Caki2 (cell line): ENCODE measurements at places on chromosomes 2 and 18. TPM values are rescaled to one million over a fixed set of nuclear protein-coding genes. Genes with fewer than 3 reads are reported as not detected.

DNA sequence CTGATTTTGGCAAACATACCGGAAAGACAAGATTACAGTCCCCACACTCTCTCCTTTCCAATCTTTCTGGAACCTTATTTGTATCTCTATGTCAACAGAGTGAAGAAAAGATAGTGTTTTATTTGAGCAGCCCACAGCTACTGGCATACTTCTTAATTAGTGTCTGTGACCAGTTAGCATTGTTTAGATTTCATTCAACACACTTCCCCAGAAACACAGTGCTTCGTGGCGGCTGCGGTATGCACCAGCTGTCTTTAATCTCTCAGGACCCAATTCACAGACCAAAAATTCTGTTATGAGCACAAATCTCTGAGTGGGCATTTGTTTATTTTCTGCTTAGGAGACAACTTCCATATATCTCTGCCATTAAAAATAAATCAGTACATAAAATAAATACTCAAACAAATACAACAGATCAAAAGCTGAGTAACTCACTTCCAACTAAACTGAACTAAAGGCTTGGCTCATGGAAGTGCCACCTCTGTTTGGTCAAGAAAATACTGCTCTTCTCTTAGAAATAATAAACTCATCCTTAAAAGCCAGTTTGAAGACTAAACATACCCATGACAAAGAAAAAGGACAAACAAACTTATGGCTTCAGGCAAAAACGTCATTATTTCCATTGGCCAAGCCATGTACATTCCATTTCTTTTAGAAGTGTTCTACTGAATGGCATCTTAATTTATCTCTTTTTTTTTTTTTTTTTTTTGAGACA is 392.4 kb downstream of the TXNL1 start:
- no peak for DNase-seq

DNA sequence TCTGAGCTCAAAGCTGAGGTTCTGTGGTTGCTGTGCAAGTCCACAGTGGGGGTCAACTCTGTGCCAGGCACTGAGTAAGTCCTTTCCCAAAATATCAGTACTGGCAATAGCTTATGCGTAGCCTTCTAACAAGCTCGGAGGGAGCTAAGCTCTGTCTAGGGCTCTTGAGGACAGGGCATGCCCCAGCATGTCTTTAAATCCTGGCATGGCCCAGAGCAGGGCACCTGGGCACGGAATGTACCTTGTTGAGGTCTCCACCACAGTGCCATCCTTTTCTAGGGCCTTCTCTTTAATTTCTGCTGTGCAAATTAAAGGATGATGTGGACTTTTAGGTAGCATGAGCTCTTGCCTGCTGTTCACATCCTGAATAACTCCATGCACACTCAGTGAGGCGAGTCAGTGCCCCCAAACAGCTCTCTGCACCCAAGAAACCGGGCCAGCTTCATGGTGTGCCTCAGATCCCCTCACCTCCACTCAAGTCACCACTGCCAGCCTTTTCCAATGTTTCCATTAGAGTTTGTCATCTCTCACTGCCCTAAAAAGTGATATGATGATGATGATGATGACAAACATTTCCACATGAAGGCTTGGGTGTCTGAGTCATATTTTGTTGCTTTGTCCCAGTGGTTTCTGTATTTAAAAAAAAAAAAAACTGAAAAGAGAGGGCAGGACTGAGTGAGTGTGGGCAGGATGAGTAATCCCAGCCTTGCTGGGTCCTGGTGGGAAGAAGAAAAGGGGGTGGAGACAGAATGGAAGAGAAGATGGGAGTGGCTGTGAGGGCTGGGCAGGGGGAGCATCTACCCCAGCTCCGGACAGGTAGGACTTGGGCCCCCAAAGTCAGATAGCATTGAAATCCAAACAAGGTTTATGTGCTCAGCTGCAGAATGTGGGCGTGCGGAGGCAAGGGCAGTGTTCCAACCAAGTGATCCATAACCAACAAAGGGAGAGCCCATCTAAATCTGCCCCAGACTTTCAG is 78.9 kb downstream of the ZBTB7C start:
- DNase-seq: peak; percentile 89

TRIB2 gene
- 0.81 TPM in 1 of 2 replicates, not detected in the other for total RNA-seq

DNA sequence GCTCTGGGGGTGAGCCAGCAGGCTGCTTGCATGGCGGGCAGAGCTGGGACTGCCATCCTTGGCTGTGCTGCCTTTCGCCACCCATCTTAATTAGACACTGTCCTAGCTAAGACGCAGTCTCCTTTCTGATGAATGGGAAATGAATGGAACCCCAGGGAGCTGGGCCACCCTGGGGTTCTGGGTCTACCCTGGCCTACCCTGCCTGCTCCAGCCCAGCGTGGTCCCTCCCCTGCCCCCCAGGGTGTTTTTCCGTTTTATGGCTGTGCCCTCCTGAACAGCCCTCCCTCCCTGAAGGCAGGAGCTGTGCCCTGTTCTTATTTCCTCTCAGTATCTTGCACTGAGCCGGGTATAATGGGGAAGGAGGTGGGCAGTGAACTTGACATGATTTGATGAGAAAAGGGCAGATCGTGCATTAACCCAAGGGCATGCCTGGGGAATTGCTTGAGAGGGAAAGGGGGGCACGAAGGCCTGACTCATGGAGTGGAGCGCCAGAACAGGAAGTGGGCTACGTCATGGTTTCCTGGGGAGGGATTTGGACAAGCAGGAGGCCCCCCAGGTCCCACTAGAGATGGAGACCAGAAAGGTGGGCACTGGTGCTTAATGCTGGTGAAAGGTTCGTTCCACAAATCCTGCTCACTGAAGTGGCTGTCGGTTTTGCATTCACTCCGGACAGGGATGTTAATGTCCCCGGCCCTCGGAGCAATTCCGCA is 165.0 kb downstream of the KLHL29 start:
- DNase-seq: no peak

GNAL gene
- total RNA-seq: 3.5 and 10.6 TPM in 2 replicates

ESPNL gene
- total RNA-seq: 0.10 TPM in 1 of 2 replicates, not detected in the other

POTEJ gene
- total RNA-seq: not detected in 2 replicates

DNA sequence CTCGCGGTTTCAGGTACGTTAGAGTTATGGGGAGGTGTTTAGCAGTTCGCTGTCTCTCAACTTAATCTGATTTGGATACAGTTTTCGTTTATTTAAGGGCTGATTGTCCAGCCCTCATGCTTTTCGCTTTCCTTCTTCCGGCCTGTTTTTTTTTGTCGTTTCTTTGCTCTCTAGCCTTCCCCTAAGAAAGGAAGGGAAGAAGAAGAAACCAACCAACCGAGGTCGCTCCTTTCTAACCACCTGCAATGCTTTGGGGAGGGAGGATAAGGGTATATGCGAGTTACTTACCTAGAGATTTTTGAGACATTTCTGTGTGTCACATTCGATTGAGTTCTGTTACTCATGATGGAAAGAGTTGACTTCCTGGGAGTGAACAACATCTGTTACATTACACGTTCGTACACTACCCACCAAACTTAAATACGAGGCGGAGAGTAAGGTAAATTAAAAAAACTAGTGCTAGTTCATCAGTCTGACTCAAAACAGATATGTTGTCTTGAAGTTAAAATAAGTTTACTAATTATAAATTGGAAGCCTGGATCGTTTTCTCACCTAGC is 918 bp downstream of the EIF5B start:
- DNase-seq: peak; percentile 53

- DNase-seq: no peak
Observed at GRCh38 chr2:182506606-182507005, 79.8 kb upstream of the PDE1A start.

CDK5R2 gene
- total RNA-seq: 0.78 TPM in 1 of 2 replicates, not detected in the other

TEKT4 gene
- not detected in 2 replicates for total RNA-seq

GRCh38 chr18:31354990-31355389 is 21.6 kb upstream of the DSG4 start:
- DNase-seq: no peak

DNA sequence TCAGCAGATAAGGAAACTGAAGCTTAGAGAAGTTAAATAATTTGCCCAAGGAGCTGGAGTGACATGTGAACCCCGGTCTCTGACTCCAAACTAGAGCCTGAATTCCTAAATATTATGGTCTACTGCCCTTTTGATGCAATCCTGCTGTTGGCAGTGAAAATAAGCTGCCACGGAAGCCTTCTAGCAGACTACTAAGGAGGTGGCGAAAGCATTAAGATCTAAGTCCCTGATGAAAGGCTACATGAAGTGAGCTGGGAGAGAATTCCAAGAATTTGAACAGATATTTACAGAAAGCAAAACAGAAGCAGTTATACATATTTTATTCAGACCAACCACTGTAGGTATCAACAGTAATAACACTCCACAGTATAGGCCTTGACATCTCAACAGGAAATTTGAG is 28.1 kb downstream of the TRMT61B start:
- no peak for DNase-seq

DNA sequence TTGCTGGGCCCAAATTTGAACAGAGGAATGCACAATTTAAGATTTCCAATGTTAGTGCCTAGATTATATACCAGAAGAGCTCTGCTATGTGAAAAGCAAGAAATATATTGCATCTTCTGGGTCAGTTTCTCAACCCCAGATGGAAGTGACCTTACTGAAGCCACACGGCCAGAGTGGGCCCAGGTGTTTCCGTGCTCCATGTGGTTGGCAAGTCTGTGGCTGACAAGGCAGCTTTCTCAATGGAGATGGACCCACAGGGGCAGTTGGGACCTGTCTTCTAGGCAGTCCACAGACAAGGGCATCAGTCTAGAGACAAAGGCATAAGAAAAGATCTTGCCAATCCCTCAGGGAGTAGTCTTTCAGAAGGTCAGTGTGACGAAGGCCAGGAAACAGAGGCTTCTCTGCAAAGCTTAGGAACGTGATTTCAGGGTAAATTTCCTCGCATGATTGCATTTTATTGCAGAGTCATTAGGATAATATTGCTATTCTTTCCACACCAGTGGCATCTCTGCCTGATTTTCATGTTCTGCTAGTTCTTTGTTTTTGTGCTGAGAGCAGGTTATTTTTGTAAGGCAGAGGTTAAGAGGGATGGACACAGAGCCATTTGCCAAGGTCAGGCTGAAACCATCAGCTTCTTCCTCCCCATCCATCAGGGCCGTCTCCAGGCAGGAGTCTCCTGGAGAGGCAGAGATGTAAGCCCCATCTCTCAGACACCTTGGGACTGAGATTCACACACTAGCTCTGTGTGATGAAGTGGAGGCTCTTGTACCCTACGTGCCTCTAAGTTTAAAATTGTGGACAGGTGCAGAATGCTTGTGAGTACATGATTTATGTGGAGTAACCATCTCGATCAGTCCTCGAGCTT is 202.1 kb downstream of the ANKRD30B start:
- peak; percentile 58 for DNase-seq

GTF2A1L gene
- total RNA-seq: not detected in 2 replicates

DNA sequence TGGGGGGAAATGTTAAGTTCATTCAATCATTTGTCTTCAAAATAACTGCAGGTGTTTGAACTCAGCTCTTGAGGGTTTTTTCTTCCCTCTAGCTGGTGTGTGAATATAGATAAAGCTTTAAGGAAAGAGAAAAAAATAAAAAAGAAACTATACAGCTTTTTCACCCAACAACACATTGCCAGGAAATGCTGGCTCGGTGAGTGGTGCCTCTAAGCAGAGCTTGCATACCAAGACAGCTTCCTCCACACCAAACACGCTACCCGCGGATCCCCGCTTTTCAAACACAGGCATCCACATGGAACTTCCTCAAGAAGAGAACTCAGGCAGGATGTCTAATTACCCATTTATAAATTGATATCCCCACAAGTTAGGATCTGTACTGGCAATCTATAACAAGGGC is 69.8 kb upstream of the TANK start:
- no peak for DNase-seq

DNA sequence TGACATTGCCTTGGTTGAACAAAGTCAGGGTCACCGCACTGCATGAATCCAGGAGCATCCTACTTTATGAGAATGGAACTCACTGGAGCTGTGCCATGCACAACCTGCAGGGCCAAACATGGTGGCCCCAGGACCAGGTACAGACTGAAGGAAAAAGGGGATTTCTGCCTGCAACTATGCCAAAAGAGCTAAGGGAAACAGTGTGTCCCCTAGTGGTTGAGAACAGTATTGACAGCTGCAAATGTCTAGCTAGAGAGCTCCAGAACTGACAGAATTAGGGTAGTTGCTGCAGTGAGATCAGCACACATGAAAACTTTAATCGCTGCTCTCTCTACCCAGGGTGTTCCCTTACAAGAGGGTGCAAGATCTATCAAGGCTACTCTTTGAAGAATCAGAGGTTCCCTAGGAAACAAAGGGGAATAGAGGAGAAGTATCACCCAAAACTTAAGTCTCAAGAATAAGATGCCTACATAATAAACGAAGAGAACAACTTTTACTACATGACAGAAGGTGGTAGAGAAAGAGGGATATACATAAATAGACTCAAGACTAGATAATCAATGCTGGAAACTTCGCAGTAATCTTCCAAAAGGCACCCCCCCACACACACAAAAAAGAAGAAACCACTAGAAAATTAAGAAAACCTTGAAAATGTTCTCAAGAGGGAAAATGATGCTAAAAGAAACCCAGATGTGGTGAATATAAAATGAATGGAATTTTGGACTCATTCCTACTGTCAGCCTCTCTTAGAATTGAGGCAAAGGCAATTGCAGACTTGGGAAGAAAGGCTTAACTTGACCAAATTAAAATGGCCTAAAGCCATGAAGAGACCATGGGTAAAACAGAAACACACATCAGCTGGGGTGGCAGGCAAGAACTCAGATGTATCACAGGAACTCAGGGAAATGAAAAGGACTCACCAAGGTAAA is 43.6 kb upstream of the IHH start:
- DNase-seq: no peak

- no peak for DNase-seq
Observed at GRCh38 chr18:27645929-27646328, 460.8 kb upstream of the CHST9 start.

DNA sequence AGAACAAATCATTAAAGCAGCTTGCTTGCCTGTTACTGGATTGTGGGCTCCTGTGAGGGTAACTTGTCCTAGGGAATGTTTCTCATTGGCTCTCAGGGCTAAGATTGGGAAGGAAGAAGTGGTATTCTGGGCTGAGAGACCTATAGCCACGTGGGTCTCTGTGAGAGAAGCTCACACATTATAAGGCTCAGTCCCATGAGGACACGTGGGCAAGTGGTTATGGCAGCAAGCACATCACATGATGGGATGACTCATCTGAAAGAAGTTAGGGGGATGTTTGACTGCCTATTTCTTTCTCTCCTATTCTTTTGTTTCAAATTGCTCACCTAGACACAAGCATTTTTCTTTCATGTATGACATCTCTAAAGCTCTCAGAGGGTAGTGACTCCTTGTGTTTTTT is 418.0 kb upstream of the ST6GAL2 start:
- DNase-seq: peak; percentile 18

GRCh38 chr2:190929919-190930318 is 49.3 kb downstream of the GLS start:
- peak; percentile 96 for DNase-seq

- DNase-seq: peak; percentile 82
Observed at GRCh38 chr2:238239863-238240756, at the start of gene HES6. Gene HES6 (minus strand): TSS chr2:238240038. CDS start chr2:238239905, 133 bp downstream.

DIPK1C gene
- total RNA-seq: not detected in 2 replicates
